ENCODE measurements at places on chromosomes 7 and 10.

DNA sequence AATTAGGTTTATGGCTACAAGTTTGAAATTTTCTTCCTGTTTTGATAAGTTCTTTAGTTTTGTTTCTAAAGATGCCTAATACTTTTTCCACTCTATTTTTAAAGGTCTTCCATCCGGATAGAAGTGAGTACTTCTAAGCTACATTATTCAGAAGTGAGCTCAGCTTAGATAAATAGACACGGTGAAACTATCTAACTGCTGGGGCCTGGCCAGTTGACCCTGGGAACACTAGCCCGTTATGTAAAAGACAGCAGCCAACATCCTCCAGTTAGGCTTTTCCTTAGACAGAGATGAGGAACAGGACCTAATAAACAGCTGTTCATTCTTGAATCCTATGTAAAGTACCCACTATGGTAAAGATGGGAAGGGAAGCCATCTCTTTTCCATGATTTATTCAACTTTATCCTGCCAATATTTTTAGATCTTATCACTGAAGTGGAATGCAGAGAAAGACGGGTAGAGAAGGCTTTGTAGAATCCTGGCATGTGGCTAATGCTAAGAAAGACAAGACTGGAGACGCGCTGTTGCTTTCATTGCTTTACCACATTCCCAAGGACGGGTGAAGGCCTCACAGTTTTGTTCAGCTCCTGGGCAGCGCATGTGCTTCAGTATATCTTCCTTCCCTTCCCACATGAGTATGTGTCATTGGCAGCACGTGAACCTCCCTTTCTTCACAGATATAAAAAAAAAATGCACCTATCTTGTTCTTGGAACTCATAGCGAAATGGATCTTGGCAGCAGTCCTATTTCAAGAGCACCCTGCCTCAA is 340.0 kb upstream of the MEOX2 start:
- H3K4me3 ChIP-seq = no peak overlapping the region
- no peaks in the 10 kb centered on the region for H3K27me3 ChIP-seq
- H3K4me1 ChIP-seq = no peaks in the 10 kb centered on the region
- no peaks in the 10 kb centered on the region for H3K36me3 ChIP-seq

DNA sequence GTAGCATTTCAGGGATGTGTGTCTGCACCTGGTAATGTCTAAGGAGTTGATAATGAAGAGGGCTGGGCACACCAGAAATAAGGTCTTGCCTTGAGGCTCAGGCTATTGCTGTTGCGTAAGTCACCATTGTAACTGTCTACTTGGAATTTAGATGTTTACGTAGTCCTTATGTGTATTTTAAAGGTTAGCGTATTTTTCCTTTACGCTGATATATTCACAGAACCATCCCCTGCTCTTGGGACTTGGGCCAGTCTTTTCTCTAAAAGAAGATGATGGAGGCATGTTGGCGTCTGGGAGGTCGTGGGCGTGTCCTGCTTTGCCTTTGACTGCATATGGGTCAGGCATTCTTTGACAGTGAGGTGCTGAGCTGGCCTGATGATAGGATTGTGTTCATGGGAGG is 14.7 kb downstream of the WDR37 start:
- H3K27ac ChIP-seq = no peak overlapping the region
- H3K27me3 ChIP-seq = no peaks in the 10 kb centered on the region
- peaks cover 31% of the 10 kb centered on the region for H3K4me1 ChIP-seq
- peaks cover 20% of the 10 kb centered on the region for H3K36me3 ChIP-seq
- no peak overlapping the region for H3K4me3 ChIP-seq

- no peak for DNase-seq
- H3K4me1 ChIP-seq = peaks cover 3% of the 10 kb centered on the region
- peaks cover 48% of the 10 kb centered on the region for H3K27me3 ChIP-seq
- H3K27ac ChIP-seq = no peak overlapping the region
- no peak overlapping the region for H3K4me3 ChIP-seq
These were observed 87.0 kb downstream of the RAPGEF5 start for GRCh38 chr7:22269963-22270362.

DNA sequence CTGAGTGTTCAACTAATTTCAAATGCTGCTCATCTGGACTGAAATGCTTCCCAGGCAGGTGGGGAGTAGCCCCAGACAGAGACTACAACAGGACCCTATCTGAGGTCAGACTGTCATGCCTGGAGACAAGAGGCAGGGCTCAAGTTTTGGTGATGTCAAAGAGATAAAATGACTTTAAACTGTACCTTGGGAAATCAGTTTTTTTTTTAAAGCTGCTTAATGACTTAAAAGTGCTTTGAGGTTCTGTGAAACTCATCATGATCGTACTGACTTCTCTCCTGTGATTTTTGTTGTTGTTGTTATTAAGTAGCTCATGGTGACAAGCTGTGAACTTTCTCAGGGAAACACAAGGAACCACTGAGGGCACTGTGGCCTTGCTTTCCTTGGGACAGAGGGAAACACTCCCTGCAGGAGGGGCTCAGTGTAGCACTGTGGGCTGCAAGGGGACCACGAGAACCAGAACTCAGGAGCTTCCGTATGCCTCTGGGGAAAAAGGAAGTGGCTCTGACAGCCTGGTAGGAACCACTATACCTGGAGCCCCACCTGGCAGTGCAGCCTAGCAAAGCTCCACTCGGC is 9.5 kb downstream of the HIPK2 start:
- peak overlapping the region; percentile 9 for H3K4me3 ChIP-seq
- H3K36me3 ChIP-seq = peaks cover 18% of the 10 kb centered on the region
- no peak for DNase-seq
- H3K27me3 ChIP-seq = no peaks in the 10 kb centered on the region
- H3K4me1 ChIP-seq = peaks cover 61% of the 10 kb centered on the region
- peak overlapping the region; percentile 95 for H3K27ac ChIP-seq

GRCh38 chr10:57696641-57697040 is 571.1 kb downstream of the IPMK start:
- no peaks in the 10 kb centered on the region for H3K4me1 ChIP-seq
- no peak overlapping the region for H3K27ac ChIP-seq
- no peaks in the 10 kb centered on the region for H3K36me3 ChIP-seq
- H3K4me3 ChIP-seq = no peak overlapping the region
- no peak for DNase-seq

GRCh38 chr10:102491136-102491535 is 11.4 kb downstream of the ACTR1A start:
- peaks cover 12% of the 10 kb centered on the region for H3K4me1 ChIP-seq
- no peak for DNase-seq
- no peaks in the 10 kb centered on the region for H3K27me3 ChIP-seq
- peaks cover 11% of the 10 kb centered on the region for H3K36me3 ChIP-seq

- H3K27me3 ChIP-seq = no peaks in the 10 kb centered on the region
- H3K4me3 ChIP-seq = no peak overlapping the region
- H3K27ac ChIP-seq = no peak overlapping the region
- no peak for DNase-seq
These were observed 20.5 kb downstream of the SPAG6 start for GRCh38 chr10:22365644-22366434.

DNA sequence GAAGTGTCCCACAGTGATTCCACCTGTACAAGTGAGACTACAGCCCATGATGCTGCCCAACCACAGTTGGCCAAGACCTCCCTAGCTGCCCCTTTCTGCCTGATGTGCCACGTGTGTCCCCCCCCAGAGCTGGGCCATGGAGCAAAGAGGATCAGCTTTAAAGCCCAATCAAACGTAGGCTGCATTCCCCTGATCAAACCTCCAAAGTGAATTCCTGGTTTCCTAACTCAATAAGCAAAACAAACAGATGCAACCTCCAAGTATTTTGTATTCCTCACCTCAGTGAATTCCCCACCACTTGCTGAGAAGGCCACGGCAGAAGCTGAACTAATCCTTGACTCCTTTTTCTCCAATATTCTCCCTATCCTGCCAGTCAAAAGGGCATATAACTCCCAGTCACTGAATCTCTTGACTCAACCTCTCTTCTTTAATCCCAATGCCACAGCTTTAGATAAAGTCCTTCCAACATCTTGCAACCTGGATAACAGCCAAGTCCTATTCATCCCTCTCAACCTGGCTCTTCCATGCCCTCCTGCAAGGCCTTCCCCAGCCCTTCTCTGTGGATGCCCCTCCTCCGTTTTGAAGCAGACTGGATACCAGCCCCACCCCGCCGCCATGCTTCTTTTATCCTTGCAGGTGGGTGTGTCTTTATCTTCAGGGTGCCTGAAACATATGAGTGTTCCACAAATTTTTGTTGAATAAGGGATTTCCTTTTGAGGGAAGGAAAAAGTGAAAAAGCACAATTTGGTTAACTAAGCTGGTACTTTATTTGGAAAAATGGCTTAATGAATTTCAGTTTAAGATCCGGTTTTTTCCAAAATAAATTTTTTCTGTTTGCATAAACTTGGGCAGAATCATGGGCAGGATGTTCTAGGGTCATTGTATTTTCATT is 285.2 kb upstream of the MKLN1 start:
- peaks cover 23% of the 10 kb centered on the region for H3K36me3 ChIP-seq
- H3K27ac ChIP-seq = peak overlapping the region; percentile 30
- H3K4me3 ChIP-seq = no peak overlapping the region
- peaks cover 50% of the 10 kb centered on the region for H3K4me1 ChIP-seq
- no peak for DNase-seq
- no peaks in the 10 kb centered on the region for H3K27me3 ChIP-seq

Data from activated CD8-positive, alpha-beta memory T cell treated with anti-CD3 and anti-CD28 coated beads, Interleukin-2, amount 10 ng/mL, durations not matched to agents 7 days and 5 days (primary cell).